ENCODE measurements at places on chromosomes 3 and 15.

DNA sequence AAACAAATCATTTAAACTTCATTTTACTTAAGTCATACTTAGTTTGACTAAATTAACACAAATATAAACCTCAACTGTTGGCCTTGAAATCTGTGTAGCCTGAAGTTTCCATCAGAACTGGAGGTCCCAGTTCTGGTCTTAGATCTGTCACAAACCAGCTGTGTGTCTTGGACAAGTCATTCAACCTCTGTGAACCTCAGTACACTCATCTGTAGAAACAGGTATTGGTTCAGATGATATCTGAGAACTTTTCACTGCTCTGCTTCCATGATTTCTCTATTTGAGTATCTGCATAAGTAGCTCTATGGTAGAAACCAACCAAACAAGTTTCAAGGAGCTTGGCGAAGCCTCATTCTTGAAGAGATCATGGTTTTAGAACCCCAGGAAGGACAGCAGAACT, 60.4 kb upstream of the SLC2A2 start:
- DNase-seq = no peak

GRCh38 chr3:78757731-78758130, 1010.1 kb downstream of the ROBO1 start:
- no peak for DNase-seq

DNA sequence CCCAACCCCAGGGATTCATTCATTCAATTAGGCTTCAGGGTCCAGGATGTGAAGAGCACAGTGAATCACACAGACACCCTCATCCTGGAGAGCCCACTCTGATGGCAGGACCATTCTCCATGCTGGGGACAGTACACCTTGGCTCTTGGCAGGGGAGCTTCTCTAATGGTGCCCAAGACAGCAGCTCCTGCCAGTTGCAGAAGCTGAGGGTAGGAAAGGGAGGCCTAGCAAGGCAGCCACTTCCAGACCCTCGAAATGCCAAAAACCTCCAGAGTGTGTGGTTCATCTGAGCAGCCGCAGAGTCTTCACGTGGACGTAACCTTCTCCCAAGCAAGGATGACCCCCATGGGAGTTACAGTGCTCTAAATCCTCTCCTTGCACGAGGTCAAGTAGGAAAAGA, 186.2 kb downstream of the XXYLT1 start:
- no peak for DNase-seq

DNA sequence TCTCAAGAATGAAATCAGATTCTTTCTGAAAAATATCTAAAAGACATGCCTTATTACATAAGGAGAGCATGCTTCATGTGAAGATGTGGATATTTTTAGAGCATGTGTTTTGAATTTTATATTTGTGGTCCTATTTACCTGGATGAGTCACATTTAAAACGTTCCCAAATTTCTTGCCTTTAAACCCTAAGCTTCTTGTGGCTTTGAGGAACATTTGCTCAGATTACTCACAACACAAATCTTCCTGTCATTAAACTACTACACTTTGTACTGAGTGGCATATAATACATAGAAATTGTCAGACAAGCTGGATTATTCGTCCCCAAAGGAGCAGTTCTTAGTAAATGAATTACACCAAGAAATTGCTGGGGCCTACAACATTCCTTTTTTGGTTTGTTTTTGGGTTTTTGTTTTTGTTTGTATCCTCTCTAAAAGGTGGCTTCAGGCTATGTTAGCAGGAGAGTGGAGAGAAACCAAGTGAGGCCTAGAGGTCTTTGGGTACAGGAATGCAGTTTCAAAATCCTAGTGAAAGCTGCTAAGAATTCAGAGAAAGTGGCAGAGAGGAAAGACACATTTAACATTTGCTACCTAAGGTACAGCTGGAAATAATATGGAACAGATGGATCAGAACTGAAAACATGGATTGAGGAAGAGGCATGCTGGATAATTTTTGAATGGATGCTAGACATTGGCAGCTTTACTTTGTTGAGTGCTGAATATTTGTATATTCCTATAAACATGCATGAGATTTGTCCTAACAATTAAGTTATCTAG, 128.1 kb downstream of the RPL22L1 start:
- no peak for DNase-seq
